ENCODE measurements at places on chromosomes 6 and 20.

GRCh38 chr6:25536781-25537180, 115.2 kb upstream of the SCGN start:
- no peak for DNase-seq

DNA sequence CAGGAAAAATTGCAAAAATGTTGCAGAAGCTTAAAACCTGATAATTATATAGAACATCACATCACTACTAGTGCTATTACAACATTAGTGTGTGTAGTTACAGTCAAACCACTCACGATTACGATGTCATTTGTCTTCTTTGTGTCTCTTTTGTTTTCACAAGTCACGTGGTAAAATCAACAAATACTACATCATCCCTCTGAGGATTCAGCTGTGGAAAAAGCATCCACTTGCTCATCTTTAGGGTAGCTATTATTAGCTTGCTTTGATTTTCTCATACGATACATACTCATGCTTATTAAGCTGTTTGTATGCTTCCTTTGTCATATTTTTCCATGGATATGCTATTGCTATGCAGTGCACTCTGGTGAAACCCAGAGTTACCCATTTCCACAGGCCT, 22.2 kb upstream of the ATXN1 start:
- no peak for DNase-seq

DNA sequence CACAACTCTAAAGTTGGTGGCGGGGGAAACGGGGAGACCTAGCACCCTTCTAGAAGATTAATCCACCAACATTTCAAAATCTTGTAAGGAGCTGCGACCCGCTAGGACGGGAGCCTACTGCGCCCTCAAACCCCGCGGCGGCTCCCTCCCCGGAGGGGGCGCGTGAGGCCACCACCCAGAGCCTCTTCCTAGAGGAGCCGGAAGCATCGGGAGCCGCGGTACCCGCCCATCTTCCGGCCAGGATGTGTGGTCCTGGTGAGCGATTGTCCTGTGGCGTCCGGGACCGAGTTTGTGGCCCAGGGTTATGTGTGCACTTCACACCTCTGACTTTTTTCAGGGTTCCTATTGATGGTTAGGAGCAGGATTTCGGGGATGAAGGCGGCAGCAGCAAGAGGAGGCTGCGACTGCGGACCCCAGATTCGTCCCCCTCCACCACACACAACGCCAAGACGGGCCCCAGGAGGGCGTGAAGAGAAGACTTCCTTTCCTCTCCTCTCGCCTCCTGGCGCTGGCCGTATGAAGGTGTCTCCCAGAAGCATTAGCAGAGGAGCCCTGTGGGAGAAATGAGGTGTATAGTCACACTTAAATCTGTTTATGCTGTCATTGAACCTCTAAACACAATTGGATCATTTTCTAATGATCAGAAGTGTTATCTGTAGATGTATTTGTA, 10.7 kb downstream of the ZNF165 start:
- DNase-seq = no peak

DNA sequence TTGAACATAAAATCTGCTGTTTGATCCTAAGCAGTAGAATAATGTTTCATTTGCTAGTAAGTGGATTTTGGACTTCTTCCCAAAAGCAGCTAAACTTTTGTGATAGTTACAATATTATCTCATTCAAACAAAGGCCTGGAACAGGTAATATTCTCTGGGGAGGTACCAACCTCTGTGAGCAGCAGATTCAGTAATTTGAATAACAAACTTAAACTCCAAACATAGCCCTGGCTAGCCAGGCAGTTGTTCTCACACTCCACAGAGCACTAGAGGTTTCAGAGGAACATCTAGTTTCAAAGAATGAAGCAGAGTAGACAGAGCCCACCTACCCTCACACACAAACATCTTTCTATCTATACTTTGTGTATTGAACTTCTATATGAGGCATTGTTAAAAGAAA, 40.9 kb downstream of the LGSN start:
- DNase-seq = no peak

DNA sequence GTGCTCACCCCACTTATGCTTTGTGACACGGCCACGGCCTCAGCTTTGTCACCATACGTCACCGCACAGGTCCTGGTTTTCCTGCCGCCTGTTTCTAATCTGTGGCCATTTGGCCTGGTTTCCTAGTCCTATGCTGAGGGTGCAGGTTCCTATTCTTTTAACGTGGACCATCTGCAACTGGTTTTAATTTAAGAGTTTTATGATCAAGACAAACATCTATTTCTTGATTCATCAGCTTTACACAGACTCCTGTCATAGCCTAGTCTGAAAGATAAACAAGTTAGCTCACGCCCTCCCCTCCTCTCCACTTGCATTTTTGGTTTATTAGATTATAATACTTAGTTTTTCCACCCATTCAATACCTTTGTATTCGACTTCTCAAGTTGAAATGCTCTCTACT, 97.5 kb upstream of the RPS6KA2 start:
- DNase-seq = no peak

GRCh38 chr6:106988664-106989063, 14.1 kb upstream of the CD24 start:
- no peak for DNase-seq
